Activated CD8-positive, alpha-beta memory T cell treated with anti-CD3 and anti-CD28 coated beads, Interleukin-2, amount 50 U/mL, for 4 hours (primary cell): ENCODE measurements at places on chromosomes 4 and X.

- DNase-seq: no peak
These were observed 76.8 kb downstream of the EVC2 start for GRCh38 chr4:5631352-5632065.

DNA sequence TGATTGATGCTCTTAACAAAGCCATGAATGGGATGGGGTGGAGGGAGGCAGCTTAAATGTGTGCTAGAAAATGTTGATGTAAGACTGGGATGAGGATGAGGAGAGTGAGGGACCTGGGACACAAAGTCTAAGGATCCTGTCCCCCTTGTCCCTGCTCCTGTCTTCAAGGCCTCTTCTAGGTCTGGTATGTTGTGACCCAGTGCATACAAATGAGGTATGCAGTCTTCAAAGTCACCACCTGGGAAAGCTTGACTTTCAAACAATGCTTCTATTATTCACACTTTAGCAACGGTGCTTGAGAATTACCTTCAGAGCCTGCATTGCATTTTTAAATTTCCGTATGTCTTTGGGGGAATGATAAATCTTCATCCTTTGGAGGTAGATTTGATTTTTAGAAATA, 88.4 kb upstream of the SLC34A2 start:
- DNase-seq: no peak

DNA sequence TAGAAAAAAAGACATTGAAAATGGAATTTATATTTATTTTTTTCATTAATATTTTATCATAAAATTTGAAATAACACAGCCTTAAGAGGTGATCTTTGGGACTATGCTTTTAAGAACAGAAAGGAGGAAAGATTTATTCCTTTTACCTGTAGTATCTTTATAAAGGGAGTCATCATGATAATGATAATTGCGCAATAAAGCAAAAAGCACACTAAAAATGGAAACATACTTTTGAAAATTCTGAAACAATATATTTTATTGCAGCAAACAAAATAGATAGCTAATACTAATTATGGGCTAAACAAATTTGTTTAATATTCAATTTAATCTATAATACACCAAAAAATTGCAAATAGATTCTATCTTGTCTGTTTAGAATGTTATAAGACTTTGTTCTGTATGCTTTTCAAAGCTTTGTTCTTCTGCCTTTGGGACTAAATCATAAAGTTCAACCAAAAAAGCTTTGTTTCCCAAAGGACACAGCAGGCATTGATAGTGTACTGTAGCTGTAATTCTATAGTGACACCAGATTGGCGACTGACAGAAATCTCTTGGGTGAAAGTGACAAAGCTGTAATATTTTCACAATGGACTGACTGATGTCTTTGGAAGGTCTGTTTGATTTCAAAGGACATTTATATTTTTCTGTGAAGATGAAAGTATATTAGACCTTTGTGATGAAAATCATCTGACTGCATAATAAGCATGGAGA, 2156.6 kb upstream of the TENM3 start:
- DNase-seq: no peak

GRCh38 chrX:20325786-20326388, 59.2 kb upstream of the RPS6KA3 start:
- DNase-seq: no peak
